AG04449 (cell line): ENCODE measurements at places on chromosomes 11 and 22.
A peak's percentile ranks its signal among the peaks of the same experiment; 100 is the strongest.

- no peak for DNase-seq
These were observed 13.7 kb downstream of the CYP2D6 start for GRCh38 chr22:42116848-42117424.

DNA sequence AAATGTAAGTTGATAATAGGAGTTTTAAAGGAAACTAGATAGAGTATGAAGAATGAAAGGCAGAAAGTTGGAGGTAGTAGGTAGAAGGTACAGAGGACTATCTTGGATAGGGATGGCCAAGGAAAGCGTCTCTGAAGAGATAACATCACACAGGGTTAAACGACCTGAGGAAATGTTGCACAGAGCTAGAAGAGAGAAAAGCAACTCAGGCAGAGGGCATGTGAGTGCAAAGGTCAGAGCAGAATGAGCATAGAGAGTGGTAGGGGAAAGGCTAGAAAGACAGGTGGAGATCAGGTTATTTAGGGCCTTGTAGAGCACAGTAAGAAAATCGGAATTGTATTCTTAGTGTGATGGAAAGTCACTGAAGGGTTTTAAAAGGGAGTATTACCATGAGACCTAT, 232.0 kb downstream of the SOX6 start:
- no peak for DNase-seq

DNA sequence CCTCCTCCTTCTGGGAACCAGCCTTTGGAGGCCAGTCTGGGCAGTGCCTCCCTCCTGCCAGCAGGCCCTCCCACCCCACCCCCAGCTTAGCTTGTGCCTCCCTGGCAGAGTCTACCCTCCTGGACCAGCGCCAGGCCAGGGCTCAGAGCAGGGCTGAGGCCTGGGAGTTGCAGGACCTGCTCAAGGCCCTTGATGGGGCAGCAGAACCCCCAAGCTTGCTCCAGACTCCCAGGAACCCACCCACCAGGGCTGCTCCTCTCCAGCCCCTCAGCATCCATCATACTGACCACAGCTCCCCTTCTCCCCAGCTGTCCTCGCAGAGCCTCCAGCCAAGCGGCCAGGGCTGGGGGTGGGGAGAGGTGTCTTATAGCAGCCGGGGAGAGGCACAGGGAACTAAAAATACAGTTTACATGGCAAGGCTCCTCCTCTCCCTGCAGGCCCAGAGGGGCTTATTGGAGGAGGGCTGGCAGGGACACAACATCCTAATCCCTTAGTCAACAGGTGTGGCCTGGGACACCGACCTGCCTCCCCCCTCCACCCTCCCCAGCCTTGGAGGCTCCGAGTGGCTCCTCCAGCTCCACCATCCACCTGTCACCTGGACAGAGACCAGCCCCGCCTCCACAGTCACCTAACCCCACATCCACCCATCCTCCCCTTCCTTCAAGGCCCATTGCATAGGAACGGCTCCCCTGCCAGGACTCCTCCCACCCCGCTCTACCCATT, 5.2 kb upstream of the MB start:
- DNase-seq, result no peak

DNA sequence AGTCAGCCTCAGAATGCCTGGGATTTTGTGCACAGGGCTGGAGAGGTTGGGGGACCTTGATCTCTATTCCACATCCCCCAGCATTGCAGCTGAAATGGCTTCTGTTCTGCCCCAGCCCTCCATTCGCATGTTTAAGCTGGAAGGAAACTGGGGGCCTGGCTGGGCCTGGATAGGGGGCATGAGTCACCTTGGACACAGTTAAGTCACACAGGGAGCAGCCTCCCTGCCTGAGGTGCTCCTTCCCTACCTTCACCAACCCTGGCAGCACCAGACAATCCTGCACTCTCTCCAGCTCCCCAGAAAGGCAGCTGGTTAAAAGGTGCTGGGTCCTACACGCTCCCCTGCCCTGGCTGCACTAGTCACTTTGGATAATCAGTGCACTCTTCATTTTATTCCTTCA, 763 bp downstream of the SMIM45 start:
- no peak for DNase-seq

GRCh38 chr11:79237703-79238102, 203.1 kb downstream of the TENM4 start:
- peak; percentile 68 for DNase-seq

DNA sequence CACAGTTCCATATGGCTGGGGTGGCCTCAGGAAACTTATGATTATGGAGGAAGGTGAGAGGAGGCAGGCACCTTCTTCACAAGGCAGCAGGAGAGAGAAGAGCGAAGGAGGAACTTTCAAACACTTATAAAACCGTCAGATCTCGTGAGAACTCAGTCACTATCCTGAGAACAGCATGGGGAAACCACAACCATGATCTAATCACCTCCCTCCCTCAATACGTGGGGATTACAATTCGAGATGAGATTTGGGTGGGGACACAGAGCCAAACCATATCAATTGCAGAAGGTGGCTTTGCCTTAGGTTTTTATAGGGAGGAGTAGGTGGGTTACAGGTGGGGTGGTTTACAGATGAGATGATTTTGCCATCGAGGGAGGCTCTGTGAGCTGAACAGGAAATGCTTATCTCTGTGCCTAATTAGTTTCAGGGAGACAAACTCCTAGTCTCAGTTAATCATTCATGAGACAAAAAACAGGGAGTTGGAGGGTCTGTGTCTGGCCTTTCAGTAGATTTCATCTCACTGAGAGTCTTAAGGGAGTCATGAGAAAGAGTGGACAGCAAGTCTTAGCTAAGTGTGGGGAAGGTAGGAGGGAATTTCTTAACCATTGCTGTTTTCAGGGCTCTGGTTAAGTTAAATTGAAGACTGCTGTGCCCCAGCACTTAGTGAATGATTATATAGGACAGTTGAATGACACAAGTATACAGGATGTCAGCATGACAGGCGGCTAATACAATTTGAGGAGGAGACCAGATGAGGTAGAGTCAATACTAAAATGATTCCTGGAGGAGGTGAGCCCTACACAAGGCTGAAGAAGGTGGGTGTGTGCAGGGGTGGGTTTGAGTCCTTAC, 47.7 kb downstream of the CWC15 start:
- no peak for DNase-seq

- DNase-seq, result no peak
These were observed 26.1 kb downstream of the SYT13 start for GRCh38 chr11:45260071-45260470.

DNA sequence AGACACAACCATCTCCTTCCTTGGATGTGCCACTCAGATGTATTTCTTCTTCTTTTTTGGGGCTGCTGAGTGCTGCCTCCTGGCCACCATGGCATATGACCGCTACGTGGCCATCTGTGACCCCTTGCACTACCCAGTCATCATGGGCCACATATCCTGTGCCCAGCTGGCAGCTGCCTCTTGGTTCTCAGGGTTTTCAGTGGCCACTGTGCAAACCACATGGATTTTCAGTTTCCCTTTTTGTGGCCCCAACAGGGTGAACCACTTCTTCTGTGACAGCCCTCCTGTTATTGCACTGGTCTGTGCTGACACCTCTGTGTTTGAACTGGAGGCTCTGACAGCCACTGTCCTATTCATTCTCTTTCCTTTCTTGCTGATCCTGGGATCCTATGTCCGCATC, 489 bp downstream of the OR10A4 start:
- no peak for DNase-seq

GRCh38 chr11:128688031-128688713, 5.7 kb upstream of the FLI1 start:
- DNase-seq, result no peak

DNA sequence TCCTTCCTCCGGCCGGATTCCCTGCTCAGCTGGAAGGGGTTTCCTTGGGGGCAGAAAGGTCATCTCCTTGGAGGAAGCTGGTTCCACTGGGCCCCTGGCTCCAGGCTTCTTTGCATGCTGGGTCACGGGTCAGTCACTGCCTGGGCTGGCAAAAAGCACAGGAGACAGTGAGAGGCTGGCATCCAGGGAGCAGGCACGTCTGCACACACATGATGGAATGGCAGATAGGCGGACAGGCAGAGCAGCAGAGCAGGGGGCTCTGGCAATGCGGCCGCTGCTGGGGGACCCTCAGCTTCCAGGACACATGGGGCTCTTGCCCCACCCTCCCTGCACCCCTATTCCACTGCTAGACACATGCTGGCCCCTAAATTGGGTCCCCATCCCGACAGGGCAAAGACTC, 40.4 kb downstream of the C11orf58 start:
- no peak for DNase-seq

DNA sequence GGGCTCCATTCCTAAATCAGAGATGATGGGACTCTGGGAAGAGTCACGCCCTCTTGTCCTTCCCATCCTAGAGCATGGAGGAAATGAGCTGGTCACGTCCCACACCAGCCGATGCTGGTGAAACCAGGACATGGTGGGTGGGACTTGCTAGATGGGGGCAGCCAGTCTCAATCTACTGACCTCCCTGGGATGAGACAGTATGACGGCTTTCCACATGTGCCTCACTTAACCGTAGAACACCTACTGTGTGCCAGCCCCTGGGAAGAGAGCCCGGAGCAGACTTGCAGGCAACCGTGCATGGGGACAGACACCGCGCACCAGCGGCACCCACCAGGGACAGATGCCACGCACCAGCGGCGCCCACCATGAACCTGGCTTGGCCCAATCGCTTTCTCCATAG, 3.8 kb downstream of the OSBPL5 start:
- DNase-seq, result no peak

- no peak for DNase-seq
These were observed 7.2 kb upstream of the FLRT1 start for GRCh38 chr11:64028398-64029115.

DNA sequence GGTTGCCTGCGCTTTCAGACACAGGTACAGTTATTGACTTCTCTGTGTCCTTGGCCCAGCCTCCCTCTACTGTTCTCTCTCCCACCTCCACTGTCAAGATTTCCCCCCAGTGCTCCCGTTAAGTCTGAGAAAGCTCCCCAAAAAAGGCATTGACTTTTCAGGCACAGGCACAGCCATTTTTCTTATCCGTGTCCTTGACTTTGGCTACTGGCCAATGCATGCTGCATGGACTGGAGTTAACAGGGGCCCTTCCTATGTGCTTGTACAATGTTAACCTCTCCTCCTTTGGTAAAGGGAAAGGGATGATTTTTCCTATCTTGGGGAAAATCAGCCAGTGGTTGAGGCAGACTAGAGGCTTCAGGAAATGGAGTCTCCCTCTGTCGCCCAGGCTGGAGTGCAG, 4.3 kb downstream of the APOL5 start:
- no peak for DNase-seq
